ENCODE measurements at places on chromosomes 7 and 10.

DNA sequence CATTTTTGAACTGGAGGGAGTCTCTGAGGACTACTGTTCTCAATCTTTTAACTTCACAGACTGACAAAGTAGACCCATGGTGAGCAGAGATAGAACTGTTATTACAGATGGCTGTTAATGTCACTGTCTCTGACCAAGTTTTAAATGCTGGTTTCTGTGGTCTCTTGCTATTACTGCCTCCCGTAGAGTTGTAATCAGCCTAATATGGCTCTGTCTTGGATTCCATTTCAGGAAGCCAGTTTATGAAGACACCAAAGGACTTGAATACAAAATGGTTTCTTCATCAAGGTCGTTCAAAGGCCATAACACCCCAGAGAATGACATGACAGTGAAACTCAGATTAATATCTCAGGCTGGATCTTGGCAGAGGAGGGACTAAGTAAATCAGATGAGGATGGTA is 3.9 kb downstream of the SFRP4 start:
- DNase-seq: no peak

DNA sequence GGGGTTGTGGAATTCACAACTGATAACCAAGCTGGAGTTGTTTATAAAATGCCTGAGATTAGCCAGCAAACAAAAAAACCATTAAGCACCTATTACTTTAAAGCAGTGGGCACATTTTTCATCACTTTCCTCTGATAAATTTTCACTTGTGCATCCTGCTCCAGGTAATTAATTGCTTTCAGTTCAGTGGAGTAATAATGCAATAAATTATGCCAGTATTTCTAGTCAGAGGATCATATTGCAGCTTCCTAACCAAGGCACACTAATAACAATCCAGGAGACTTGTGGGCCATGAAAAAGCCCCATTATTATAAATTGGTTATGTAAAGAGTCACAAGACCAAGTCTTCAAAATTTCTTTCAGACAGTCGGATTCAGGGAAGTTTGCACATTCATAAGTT is 193.2 kb downstream of the LRMDA start:
- no peak for DNase-seq

DNA sequence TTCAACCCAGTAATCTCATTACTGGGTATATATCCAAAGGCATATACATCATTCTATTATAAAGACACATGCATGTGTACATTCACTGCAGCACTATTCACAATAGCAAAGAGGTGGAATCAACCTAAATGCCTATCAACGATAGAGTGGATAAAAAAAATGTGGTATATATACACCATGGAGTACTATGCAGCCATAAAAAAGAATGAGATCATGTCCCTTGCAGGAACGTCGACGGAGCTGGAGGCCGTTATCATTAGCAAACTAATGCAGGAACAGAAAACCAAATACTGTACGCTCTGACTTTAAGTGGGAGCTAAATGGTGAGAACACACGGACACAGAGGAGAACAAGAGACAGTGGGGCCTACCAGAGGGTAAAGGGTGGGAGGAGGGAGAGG is 105.5 kb downstream of the SLC25A13 start:
- no peak for DNase-seq

DNA sequence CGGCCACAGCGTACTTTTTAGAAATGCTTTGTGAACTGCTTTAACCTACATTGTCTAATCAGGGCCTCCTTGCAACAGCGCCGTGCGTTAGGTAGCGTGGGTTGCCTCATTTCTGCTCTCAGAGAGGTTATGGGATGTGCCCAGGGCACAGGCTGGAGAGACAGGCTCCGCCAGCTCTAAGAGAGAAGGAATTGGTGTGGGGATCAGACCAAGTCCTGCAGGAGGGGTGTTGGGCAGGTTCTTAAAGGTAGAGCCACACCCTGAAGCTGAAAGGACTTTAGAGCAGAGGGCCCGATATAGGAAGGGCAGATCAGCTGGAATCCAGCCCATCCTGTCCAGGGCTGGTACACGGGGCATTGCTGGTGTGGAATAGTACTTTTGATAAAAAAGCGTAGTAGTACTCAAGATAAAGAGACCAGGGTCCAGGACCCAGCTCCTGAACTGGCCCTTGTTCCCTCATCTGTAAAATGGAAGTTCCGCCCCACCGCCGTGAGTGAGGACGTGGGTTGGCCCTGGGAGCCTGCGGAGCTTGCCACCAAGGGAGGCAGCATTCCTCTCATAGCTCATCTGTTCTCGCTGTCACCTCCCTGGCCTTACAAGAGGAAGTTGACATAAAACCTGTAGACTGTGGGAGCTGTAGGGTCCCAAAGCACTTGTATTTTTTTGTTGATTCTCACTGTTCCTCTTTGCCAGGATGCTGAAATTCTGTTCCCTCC is 37.2 kb downstream of the TMEM120A start:
- DNase-seq: no peak

DNA sequence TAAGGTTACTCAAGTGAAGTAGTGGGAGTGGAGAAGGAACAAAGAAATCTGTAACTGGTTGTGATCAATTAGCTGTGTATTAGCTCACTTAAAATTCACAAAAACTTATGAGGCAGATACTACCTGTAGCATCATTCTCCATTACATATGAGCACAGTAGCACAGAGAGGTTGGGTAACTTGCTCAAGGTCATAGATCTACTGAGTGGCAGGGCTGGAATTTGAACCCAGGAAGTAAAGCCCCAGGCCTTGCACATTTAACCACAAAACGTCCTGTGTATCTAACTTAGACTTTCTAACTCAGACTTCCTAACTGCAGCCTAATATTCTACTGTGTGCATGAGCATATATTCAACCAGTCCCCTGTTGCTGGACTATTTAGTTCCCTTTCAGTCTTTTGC is 5.6 kb upstream of the SLF2 start:
- DNase-seq: no peak

DNA sequence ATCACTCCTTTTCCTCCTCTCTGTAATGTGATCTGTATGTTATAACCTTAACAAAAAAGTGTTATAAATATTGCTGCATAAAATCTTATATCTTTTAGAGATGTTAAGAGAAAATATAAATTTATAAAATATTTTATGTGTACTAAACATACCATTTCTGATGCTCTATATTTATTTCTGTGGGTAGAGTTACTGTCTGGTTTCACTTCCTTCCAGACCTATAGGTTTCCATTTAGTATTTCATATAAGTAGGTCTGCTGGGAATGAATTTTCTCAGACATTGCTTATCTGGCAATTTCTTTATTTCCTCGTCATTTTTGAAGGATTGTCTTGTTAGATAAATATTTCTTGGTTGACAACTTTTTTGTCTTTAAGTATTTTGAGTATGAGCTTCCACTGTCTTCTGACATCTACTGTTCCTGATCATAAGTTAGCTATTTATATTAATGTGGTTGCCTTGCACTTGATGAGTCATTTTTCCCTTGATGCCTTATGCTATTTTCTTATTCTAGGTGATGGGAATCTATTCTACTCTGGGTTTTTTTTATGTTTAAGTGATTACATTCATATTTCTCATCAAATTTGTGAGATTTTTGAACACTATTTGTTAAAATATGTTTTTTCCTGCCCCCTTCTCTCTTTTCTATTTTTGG is 11.2 kb upstream of the THSD7A start:
- DNase-seq: no peak

- no peak for DNase-seq
Measured at GRCh38 chr10:100661520-100661919, 83.9 kb upstream of the PAX2 start.

DNA sequence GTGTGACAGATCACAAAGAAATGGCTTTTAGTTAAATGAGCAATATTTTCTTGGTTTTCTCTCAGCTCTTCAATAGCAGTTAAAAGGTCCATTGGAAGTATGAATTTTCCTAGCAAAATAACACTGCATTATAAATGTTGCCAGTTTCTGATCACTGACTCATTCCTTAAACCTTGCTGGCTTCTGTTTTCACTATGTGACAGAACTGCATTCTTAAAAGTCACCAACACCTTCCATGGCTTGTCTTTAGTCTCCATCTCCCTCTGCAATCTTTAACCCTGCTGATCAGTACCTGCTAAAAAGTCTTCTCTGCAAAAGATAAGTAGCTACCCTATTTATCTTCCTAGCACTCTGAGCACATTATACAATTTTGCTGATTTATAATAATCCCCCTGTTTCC is 405.0 kb upstream of the LRRN3 start:
- no peak for DNase-seq

GRCh38 chr10:73226663-73227062 is 20.4 kb downstream of the DNAJC9 start:
- no peak for DNase-seq

- DNase-seq: peak; percentile 8
Measured at GRCh38 chr10:11113156-11113555, 95.5 kb downstream of the CELF2 start.

GRCh38 chr7:37833107-37833817 is 15.1 kb upstream of the NME8 start:
- DNase-seq: no peak

DNA sequence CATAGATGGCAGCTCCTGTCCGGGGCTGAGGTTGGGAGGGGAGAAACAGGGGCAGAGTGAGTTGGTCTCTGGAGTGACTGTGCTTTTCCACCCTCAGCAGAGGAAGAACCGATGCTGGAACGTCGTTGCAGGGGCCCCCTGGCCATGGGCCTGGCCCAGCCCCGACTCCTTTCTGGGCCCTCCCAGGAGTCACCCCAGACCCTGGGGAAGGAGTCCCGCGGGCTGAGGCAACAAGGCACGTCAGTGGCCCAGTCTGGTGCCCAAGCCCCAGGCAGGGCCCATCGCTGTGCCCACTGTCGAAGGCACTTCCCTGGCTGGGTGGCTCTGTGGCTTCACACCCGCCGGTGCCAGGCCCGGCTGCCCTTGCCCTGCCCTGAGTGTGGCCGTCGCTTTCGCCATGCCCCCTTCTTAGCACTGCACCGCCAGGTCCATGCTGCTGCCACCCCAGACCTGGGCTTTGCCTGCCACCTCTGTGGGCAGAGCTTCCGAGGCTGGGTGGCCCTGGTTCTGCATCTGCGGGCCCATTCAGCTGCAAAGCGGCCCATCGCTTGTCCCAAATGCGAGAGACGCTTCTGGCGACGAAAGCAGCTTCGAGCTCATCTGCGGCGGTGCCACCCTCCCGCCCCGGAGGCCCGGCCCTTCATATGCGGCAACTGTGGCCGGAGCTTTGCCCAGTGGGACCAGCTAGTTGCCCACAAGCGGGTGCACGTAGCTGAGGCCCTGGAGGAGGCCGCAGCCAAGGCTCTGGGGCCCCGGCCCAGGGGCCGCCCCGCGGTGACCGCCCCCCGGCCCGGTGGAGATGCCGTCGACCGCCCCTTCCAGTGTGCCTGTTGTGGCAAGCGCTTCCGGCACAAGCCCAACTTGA is 2.7 kb downstream of the REPIN1 start:
- DNase-seq: no peak

DNA sequence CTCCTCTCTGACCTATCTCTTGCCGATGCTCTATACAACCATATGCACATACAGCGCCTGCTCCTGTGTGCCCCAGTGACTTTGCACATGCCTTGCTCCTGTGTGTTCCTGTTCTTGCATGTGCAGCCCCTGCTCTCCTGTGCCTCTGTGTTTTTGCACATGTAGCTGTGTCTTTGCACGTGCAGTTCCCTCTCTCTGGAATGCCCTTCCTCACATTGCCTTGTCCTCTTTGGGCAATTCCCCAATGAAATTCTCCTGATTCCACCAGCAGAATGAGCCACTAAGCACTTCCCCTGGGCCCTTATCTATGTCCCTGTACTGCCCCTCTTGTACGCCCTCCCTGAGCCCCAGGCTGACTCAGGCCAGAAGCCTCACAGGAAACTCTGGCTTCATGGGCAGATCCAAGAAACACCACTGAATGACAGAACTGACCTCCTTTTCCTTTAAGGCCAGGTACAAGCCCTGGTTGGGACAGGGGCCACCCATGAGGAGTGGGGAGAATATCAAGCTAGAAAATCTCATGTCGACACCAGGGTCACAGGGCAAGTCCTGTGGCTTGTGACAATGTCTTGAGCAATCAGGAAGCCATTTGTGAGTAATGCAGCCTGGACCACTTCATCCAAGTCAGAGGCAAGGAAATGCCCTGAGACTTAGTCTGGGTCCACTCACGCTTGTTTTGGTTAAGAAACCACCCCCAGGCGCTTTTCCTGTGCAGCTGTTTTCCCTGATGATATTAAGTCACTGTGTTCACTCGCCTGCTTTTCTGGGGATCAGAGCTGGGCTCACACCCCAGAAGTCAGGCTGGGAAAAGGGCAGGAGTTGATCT is 1.9 kb upstream of the ARHGAP22 start:
- no peak for DNase-seq

DNA sequence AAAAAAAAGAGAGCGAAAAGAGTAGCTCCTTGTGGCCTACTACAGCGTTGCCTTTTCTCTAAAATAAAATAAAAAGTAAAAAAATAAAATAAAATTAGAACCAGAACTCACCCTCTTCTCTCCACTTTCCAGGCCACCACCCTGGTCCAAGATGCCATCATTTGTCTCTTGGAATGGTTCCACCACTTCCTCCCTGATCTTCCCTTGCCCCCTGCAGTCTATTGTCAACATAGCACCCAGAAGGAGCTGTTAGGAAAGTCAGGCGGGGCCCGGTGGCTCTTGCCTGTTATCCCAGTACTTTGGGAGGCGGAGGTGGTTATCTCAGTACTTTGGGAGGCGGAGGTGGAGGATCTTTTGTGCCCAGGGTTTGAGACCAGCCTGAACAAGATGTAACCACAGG is 7.6 kb upstream of the GRID2IP start:
- DNase-seq: no peak

- DNase-seq: no peak
Measured at GRCh38 chr10:114806562-114807391, 14.8 kb upstream of the FHIP2A start.

DNA sequence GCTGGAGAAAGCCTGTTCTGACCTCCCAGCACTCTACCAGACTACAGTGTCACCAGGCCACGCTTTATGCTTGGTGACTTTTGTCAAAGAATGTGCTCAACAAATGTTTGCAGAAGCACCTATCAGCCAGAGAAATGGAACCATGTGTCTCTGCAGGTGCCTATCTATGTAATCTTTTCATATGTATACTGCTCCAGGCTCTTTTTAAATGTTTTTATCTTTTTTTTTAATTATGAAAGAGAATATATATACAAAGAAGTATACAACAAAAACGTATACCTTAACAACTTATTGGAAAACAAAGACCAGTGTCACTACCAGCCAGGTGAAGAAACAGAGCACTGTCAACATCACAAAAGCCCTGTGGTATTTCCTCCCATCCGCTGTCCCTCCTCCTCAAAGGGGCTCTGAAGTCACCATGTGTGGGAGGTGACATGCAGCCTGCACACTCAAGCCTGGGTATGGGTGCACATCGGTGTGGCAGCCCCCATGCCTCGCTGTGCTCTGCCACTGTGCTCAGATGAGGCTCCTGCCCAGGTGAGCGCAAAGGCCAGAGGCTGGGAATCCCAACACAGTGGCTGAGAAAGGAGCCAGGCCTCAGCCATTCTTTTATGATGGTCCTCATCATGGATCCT is 120.6 kb downstream of the CLEC2L start:
- DNase-seq: peak; percentile 38

GRCh38 chr7:138962561-138963270 is 18.5 kb downstream of the KIAA1549 start:
- DNase-seq: no peak

DNA sequence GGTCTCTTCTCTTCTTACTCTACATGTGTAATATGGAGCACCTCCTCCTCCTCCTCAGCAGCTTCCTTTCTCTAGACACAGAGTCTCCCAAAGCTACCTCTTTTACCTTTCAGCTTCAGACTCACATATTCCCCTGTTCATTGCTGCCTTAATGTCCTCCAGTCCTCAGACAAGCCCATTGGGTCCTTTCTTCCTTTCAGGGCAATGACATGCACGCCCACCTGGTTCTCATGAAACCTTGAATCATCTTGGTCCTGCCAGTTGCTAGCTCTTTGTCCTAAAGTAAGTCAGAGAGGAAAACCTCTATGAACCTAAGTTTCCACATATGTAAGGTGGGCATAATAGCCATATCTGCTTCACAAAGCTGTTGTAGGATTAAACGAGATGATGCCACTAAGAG is 227.0 kb downstream of the RPS24 start:
- DNase-seq: no peak
